ENCODE measurements at places on chromosomes 12 and 14. TPM values are rescaled to one million over a fixed set of nuclear protein-coding genes. Genes with fewer than 3 reads are reported as not detected.

The ADAM20 gene
- total RNA-seq: 0.14 TPM

The SRGAP1 gene
- total RNA-seq: 0.03 TPM

The SLC5A8 gene
- not detected for total RNA-seq

The HHIPL1 gene
- total RNA-seq: not detected

The FAM181A gene
- not detected for total RNA-seq

The LHX5 gene
- not detected for total RNA-seq

The A2M gene
- not detected for total RNA-seq

The RNASE7 gene
- total RNA-seq: not detected

The NIN gene
- 96.8 TPM for total RNA-seq

The GZMH gene
- 1.2 TPM for total RNA-seq

The AQP6 gene
- not detected for total RNA-seq

The RAB15 gene
- total RNA-seq: 2.6 TPM

The FGF23 gene
- not detected for total RNA-seq

The AQP5 gene
- total RNA-seq: not detected

The CDCA3 gene
- 0.80 TPM for total RNA-seq

The C12orf42 gene
- 4.8 TPM for total RNA-seq

The LEMD3 gene
- total RNA-seq: 67.1 TPM

The PMEL gene
- not detected for total RNA-seq

The INHBC gene
- 0.20 TPM for total RNA-seq

The CLEC4D gene
- total RNA-seq: not detected

The LIN7A gene
- total RNA-seq: not detected

The ATL1 gene
- 1.2 TPM for total RNA-seq

The B4GALNT1 gene
- total RNA-seq: not detected

The KLRC2 gene
- total RNA-seq: not detected
